ENCODE measurements at places on chromosomes 4 and X. TPM values are rescaled to one million over a fixed set of nuclear protein-coding genes. Genes with fewer than 3 reads are reported as not detected.

- no peaks in the 10 kb centered on the region for H3K4me1 ChIP-seq
- no peaks in the 10 kb centered on the region for H3K36me3 ChIP-seq
- H3K4me3 ChIP-seq, result no peak overlapping the region
- DNase-seq, result peak; percentile 14
Measured at GRCh38 chr4:8577972-8578371, 2.2 kb upstream of the GPR78 start.

The CXorf65 gene
- total RNA-seq, result not detected

The SERTM2 gene
- total RNA-seq, result not detected

The CT45A10 gene
- not detected for total RNA-seq

DNA sequence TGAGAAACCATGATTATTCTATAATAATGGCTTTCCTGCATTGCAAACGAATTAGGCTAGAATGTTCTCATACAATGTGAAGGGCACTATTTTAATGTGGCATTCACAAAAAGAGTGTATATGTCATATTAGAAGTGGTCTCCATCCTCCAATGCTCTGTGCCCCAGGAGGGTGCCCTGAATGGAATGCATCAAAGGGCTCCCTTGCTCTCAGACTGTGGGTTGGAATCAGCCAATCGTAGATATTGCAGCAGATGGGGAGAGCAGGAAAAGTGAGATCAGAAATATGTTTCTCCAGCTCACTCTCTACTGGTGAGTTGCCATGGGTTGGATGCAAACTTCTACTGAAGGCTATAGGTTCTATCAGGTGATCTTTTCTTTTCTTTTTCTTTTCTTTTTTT is 11.9 kb upstream of the NSUN7 start:
- no peak overlapping the region for H3K27ac ChIP-seq
- DNase-seq, result no peak
- no peaks in the 10 kb centered on the region for H3K4me1 ChIP-seq
- no peak overlapping the region for H3K4me3 ChIP-seq
- H3K36me3 ChIP-seq, result no peaks in the 10 kb centered on the region

GRCh38 chr4:7429601-7430078 is 5.1 kb downstream of the PSAPL1 start:
- no peak overlapping the region for H3K27ac ChIP-seq
- H3K27me3 ChIP-seq, result no peaks in the 10 kb centered on the region
- no peaks in the 10 kb centered on the region for H3K4me1 ChIP-seq
- no peaks in the 10 kb centered on the region for H3K36me3 ChIP-seq

GRCh38 chr4:8235224-8235623 is 34.3 kb upstream of the HTRA3 start:
- no peak for DNase-seq
- no peaks in the 10 kb centered on the region for H3K4me1 ChIP-seq
- no peak overlapping the region for H3K4me3 ChIP-seq
- no peak overlapping the region for H3K27ac ChIP-seq
- H3K27me3 ChIP-seq, result no peaks in the 10 kb centered on the region

DNA sequence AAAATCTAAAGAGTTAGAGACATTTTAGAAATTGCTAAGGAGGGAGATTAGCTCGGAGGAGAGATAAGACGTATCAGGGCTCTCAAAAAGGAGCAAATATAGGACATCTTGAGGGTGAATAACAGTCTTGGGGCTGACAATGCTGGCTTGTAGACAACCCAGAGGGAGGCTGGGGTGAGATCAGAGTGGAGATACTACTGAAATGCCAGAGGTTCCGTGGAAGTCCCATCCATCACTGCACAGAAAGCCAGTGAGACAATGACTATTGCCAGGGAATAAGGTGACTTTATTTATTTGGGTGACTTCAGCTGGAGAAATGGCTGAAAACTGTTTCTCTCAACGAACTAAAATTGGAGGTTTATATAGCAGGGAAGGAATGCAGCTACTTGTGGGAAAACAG is 838.1 kb upstream of the AGA start:
- H3K4me1 ChIP-seq, result no peaks in the 10 kb centered on the region
- H3K36me3 ChIP-seq, result no peaks in the 10 kb centered on the region
- H3K27me3 ChIP-seq, result no peaks in the 10 kb centered on the region
- H3K4me3 ChIP-seq, result no peak overlapping the region

DNA sequence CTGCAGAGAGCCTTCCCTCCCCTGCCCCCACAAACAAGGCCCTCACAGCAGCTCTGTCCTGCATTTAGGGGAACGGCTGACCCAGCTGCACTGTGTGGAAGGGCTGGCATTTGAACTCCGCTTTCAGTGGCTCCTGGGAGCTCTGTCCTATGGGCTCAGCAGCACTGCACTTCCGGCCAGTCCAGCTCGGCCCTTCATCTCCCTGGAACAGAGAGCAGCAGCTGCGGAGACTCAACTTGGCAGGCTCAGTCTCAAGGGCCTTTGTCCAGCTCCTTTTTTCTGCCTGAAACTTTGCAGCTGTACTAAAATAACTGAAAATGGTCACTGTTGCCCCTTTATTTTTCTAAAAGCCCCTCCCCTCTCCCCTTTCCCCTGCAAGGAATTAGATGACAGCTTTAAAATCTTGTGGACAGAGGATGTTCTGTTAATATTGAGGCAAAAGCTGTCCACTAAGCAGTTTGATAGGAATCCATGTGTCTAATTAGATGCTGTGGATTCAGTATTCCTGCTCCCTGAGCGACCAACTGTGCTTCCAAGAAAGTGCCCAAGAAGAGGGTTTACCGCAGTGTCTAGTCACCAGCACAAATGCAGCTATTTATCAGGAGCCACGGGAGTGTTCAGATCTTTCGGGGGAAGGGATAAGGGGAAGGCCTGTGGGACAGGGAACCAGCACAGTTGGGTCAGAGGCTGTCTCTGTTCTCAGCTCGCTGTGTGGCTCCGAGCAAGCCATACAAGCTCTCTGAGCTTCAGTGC is 133.1 kb downstream of the AFAP1 start:
- H3K4me1 ChIP-seq, result peaks cover 17% of the 10 kb centered on the region
- H3K27ac ChIP-seq, result peak overlapping the region; percentile 66
- no peaks in the 10 kb centered on the region for H3K27me3 ChIP-seq
- DNase-seq, result peak; percentile 52
- H3K36me3 ChIP-seq, result no peaks in the 10 kb centered on the region

The PPEF2 gene
- not detected for total RNA-seq

GRCh38 chrX:131571348-131571747 is 27.5 kb downstream of the OR13H1 start:
- H3K36me3 ChIP-seq, result no peaks in the 10 kb centered on the region
- no peaks in the 10 kb centered on the region for H3K4me1 ChIP-seq
- DNase-seq, result no peak
- H3K27ac ChIP-seq, result no peak overlapping the region
- no peaks in the 10 kb centered on the region for H3K27me3 ChIP-seq

GRCh38 chrX:254630-255215 is 26.5 kb upstream of the PLCXD1 start:
- no peak overlapping the region for H3K4me3 ChIP-seq
- H3K27ac ChIP-seq, result no peak overlapping the region
- DNase-seq, result no peak
- no peaks in the 10 kb centered on the region for H3K36me3 ChIP-seq
- H3K4me1 ChIP-seq, result no peaks in the 10 kb centered on the region

- DNase-seq, result no peak
- no peaks in the 10 kb centered on the region for H3K36me3 ChIP-seq
- H3K4me3 ChIP-seq, result no peak overlapping the region
- no peaks in the 10 kb centered on the region for H3K27me3 ChIP-seq
Measured at GRCh38 chrX:19760841-19761512, 126.4 kb downstream of the SH3KBP1 start.

DNA sequence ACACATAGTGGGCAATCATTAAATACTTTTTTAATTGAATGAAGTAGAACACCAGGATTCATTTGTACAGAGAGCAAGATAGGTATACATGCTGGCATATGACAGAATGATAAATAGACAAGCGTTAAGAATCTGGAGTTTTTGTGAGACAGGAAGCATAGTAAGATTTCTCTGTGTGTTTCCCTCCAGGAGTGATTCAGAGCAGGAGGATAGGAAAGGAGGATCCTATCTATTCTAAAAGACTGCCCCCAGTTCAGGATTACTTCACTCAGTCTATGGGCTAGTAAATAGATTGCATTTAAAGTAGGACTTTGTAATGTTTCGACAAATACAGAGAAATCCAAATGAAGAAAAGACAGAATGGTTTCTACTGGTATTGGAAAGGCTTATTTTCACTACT is 423.7 kb downstream of the PDGFC start:
- H3K27ac ChIP-seq, result no peak overlapping the region
- H3K27me3 ChIP-seq, result no peaks in the 10 kb centered on the region
- no peak overlapping the region for H3K4me3 ChIP-seq
- no peaks in the 10 kb centered on the region for H3K4me1 ChIP-seq

GRCh38 chr4:5802565-5802964 is 90.3 kb downstream of the CRMP1 start:
- no peak for DNase-seq
- no peaks in the 10 kb centered on the region for H3K27me3 ChIP-seq
- no peaks in the 10 kb centered on the region for H3K36me3 ChIP-seq
- H3K27ac ChIP-seq, result no peak overlapping the region

DNA sequence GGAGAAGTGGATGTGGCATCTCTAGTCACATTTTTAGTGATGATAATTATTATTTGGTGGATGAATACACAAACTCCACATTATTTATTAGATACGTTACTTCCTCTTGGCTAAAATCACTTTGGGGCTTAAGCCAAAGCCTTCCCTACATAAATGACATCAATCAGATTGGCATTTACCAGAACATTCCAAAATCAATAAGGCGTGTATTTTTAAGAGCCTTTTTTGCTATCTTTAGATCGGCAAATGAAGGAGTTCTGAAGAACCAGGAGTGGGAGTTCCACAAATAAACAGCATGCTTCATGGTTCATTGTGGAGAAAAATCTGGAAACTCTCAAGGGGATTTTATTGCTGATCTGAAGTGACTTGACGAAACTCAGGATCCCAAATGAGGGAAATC is 89.7 kb downstream of the AMELX start:
- no peak for DNase-seq
- no peaks in the 10 kb centered on the region for H3K36me3 ChIP-seq
- H3K27me3 ChIP-seq, result no peaks in the 10 kb centered on the region
- H3K4me1 ChIP-seq, result no peaks in the 10 kb centered on the region

- H3K27me3 ChIP-seq, result no peaks in the 10 kb centered on the region
- H3K27ac ChIP-seq, result no peak overlapping the region
- H3K36me3 ChIP-seq, result no peaks in the 10 kb centered on the region
- no peak overlapping the region for H3K4me3 ChIP-seq
- DNase-seq, result no peak
Measured at GRCh38 chr4:121094297-121094966, 22.1 kb upstream of the NDNF start.

GRCh38 chrX:141669689-141670088 is 28.9 kb downstream of the SPANXD start:
- H3K4me3 ChIP-seq, result no peak overlapping the region
- H3K36me3 ChIP-seq, result no peaks in the 10 kb centered on the region
- no peak for DNase-seq
- no peaks in the 10 kb centered on the region for H3K4me1 ChIP-seq

The CT47A7 gene
- total RNA-seq, result not detected

GRCh38 chrX:134738986-134739740 is 80.9 kb upstream of the PLAC1 start:
- DNase-seq, result no peak
- H3K27ac ChIP-seq, result no peak overlapping the region
- H3K4me3 ChIP-seq, result no peak overlapping the region
- H3K36me3 ChIP-seq, result no peaks in the 10 kb centered on the region

DNA sequence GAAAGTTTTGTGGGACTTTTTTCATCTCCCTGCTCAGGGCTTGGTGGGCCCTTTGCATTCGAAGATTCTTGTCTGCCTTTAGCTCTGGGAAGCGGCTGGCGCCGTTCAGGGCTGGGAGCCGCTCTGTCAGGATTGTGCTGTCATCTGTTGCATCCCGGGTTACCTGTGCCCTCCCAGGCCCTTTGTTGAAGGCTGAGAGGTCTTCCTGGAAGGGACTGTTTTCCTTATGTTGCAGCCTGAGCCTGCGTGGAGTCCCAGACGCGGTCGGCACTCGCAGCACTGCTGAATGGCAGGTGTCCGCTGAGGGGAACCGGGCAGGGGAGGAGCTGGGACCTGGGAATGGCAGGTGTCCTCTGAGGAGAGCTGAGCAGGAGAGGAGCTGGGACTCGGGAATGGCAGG is 15.9 kb downstream of the RGS12 start:
- no peaks in the 10 kb centered on the region for H3K36me3 ChIP-seq
- no peak for DNase-seq
- no peak overlapping the region for H3K4me3 ChIP-seq
- peaks cover 8% of the 10 kb centered on the region for H3K4me1 ChIP-seq
- no peaks in the 10 kb centered on the region for H3K27me3 ChIP-seq
- H3K27ac ChIP-seq, result no peak overlapping the region

The TEX13D gene
- total RNA-seq, result not detected

The SHOX gene
- not detected for total RNA-seq

DNA sequence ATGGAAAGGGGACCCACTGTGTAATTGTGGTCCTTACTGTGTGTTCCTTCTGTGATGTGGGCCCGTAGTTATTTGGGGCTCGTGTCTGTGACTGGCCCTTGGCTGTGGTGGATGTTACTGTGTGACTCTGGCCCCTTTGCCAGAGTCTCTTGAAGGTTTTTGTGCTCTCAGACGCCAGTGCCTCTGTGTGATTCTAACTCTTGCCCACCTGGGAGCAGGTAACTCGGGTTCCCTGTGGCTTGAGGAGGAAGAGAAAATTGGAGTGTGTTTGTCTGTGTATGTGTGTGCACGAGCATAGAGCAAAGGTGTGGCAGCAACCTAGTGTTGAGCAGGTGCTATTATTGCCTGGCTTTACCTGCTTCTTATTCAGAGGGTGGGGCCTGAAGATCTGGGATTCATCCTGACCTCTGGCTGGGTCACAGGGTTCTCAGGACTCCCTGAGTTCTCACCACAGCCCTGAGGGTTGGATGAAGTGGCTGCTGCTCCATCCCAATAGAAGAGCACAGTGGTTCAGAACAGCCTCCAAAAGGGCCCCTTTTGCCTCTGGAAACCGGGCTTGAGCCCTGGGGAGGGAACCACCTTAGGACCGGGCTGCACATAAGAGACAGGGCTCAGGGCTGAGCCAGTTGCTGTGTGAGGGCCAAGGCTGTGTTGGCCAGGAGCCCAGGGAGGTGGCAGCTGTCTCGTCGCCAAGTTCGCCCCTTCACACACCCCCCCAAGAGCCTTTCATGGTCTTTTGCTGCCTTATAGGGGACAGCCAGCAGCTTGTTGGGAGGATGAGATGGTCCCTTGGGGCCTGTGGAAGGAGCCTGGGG is 1.3 kb downstream of the RBM10 start:
- H3K4me1 ChIP-seq, result no peaks in the 10 kb centered on the region
- no peaks in the 10 kb centered on the region for H3K36me3 ChIP-seq
- DNase-seq, result peak; percentile 27
- H3K27ac ChIP-seq, result no peak overlapping the region

The TSPAN5 gene
- 2.2 TPM for total RNA-seq

The HMX1 gene
- not detected for total RNA-seq

- H3K4me1 ChIP-seq, result no peaks in the 10 kb centered on the region
- H3K36me3 ChIP-seq, result no peaks in the 10 kb centered on the region
- no peak overlapping the region for H3K27ac ChIP-seq
- H3K27me3 ChIP-seq, result no peaks in the 10 kb centered on the region
Measured at GRCh38 chr4:155552180-155552579, 114.5 kb upstream of the GUCY1A1 start.

The GPR82 gene
- not detected for total RNA-seq

Data from pancreas (tissue), 10 donors.